ENCODE measurements at places on chromosomes 1 and 21. TPM values are rescaled to one million over a fixed set of nuclear protein-coding genes. Genes with fewer than 3 reads are reported as not detected.
A peak's percentile ranks its signal among the peaks of the same experiment; 100 is the strongest.

Gene PROK1
- polyA plus RNA-seq, result 0.39 TPM

Gene DMBX1
- 0.06 TPM for polyA plus RNA-seq

Gene OR2L13
- polyA plus RNA-seq, result not detected

Gene LAD1
- polyA plus RNA-seq, result 26.8 TPM

Gene DMRTA2
- not detected for polyA plus RNA-seq

Gene CFAP141
- polyA plus RNA-seq, result not detected

Gene SIPA1L2
- 29.6 TPM for polyA plus RNA-seq

Gene AKR7A3
- polyA plus RNA-seq, result 1.1 TPM

Gene LINGO4
- polyA plus RNA-seq, result not detected

GRCh38 chr1:62247391-62248168 is 52.9 kb downstream of the L1TD1 start:
- no peak for DNase-seq

DNA sequence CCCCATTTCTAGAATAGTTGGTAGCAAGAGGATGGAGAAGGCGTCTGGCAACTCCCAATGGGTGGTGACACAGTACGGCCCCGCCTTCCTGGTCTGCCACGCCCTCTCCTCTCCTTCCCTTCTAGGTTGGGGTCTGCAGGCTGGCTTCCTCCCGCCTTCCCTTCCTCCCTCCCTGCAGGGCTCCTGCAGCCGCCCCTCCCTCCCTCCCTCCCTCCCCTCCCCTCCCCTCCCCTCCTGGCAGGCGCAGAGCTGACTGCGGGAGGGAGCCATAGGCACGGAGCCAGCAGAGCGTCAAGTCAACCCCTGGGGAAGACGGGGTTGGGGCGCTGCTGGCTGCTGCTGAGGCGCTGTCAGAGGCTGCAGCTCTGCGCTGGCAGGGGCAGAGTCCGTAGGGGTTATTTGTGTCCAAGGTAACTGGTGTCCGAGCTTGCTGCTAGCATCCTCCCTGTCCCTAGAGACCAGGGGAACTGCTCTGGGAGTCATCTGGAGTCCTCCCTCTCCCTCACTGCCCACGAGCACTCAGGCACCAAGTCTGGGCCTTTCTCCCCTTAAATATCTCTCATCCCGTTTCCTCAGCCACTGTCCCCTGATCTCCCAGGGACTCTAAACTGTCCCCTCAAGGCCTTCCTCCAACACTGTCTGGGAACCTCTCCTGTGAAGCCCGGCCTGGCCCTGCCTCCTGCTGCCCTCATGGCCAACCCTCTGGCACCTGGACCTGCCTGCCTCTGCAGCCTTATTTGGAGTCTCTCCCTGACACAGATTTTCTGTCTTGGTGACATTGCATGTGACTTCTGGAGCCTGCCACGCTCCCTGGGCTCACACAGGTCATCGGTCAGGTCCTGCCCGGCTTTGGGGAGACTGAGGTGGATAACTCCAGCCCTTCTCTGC is 57.4 kb upstream of the ACOT11 start:
- DNase-seq, result no peak

GRCh38 chr1:115666702-115667101 is 24.9 kb downstream of the VANGL1 start:
- DNase-seq, result no peak

GRCh38 chr1:110082477-110082876 is 12.0 kb upstream of the ALX3 start:
- DNase-seq, result no peak

DNA sequence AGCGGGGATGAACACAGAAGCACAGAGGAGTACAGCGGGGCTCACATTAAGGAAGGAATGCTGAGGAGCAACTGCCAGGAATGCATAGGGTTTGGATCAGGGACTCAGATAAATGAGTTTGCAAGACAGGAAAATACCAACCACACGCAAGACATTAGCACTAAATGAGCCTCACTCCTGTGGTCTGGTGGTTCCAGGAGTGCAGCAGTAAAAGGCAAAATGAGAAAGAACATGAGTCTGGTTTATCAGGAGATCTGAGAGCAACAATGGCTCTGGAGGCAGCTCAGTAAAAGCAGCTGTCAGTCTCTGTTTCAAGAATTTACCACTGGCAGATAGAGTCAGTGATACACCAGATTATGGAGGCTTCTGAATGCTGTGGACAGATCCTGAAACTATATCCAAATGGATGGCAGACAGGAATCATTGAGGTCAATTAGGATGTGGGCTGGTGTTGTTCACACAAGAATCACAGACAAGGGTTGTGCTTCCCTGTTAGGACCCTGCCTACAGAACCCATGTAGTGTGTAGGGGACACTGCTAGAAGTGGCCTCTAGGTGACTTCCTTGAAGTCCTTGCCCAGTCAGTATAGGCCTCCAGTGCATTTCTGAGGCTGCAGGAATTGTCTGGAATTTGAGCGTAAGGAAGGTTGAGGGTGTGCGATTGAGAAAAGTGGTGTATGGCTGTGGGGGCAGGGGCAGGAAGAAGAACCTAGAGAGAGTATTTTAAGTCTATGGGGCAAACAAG is 50.3 kb downstream of the CASQ2 start:
- DNase-seq, result no peak

- no peak for DNase-seq
Measured at GRCh38 chr1:2316451-2316961, 74.8 kb downstream of the MORN1 start.

- DNase-seq, result no peak
Measured at GRCh38 chr1:235972311-235972689, 92.6 kb downstream of the NID1 start.

DNA sequence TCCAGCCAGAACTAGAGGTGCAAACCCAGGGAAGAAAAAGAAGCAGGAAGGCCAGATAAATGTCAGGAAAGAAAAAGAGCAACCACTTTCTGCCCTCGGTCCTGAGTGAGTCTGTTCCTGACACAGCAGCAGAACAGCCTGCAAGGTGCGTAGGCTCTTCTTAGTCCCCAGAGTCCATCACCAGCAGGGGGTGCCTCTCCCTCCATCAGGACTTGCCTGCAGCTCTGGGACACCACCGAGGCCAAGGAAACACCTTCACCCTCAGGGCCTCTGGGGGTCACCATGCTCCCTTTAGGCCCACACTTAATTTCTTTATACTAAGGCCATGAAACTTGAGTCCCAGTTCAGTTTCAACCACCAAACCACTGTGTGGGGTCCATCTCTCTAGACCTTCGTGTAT is 43.7 kb upstream of the NFASC start:
- DNase-seq, result no peak

DNA sequence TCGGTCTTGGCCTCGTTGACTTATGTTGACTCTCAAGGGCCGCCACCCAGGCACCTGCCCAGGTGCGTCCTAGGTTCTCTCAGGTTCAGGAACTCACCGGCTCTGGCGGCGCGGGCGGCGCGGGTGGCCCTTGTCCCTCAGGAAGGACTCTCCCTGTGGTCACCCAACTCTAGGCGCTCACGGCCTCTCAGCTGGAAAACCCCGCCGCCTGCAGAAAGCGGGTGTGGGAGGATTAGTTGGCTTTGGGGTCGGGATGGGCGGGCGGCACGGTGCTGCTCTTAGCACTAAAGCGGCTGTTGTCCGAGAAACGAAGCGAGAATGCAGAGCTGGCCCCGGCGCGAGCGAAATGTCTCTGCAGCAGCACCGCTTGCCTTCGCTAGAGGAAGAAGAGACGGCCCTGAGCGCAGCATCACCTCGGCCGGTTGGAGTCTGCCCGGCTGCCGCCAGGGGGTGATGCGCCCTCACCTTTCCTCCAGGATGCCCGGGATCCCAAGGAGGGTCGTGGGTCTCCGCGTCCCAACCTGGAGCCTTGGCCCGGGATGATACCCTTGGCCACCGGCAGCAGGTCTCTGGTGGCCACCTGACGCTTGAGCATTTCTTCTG is 8.1 kb upstream of the TADA1 start:
- DNase-seq, result peak; percentile 26

- no peak for DNase-seq
Measured at GRCh38 chr1:2226525-2227345, 1.4 kb upstream of the SKI start.

GRCh38 chr1:116529199-116529631 is 41.6 kb downstream of the CD58 start:
- DNase-seq, result no peak

- DNase-seq, result no peak
Measured at GRCh38 chr1:167707942-167708341, 13.8 kb upstream of the MPZL1 start.

DNA sequence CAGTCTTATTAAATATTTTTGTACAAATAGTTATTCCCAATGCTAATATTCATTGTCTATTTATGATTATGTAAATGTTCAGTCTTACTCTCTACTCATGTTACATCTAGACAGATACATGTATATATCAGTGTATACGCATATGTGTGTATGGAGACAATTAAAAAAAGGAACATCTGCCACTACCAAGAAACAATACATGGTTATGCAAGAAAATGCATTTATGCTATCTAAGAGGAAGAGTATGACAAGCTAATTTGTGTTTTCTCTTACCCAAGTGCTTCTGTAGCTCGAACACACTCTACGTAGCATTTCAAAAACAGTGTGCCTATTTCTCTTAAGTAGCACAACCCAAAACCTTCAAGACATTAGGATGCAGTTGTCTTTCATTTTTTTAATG is 6.1 kb upstream of the RLF start:
- DNase-seq, result no peak

DNA sequence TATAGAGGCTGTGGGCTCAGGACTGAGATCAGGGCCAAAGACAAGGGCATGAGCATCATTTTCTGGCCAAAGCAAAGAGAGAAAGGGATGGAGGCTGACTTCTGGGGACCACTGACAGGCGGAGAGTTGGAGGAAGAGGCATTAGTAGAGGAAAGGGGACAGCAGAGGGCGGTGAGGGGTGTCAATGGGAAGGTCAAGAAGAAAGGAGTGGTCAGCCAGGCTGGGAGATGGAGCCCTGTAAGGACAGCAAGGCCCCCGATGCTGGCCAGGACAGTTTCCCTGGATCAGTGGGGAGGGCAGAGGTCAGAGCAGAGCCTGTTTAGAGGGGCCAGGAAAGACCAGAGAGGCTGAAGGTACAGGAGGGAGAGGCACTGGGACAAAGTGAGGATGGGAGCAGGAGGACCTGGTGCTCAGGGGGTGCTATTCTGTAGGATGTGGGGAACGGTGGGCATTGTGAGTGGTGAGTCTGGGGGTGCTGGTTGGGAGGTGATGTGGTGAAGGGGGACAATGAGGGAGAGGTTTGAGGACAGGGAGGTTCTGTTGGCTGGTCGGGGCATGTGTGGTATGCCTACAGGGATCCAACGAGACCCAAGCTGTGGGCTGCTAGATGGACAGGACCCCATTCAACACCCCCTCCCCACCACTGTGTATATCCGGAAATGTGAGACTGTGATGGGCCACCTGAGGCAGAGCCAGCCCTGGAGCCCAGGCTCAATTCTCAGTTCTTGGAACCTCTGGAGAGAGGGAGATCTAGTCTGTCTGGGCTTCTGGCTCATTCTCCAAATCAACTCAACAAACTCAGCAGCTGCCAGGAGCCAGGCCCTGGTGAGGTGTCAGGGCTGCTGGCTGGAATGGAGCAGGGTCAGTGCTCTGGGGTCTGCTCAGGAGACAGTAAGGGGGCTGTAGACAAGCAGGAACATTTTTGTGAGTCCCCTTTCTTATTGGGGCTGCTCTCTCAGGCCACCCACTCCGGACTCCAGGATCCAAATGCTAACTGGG is 1.4 kb upstream of the FAM151A start:
- no peak for DNase-seq

DNA sequence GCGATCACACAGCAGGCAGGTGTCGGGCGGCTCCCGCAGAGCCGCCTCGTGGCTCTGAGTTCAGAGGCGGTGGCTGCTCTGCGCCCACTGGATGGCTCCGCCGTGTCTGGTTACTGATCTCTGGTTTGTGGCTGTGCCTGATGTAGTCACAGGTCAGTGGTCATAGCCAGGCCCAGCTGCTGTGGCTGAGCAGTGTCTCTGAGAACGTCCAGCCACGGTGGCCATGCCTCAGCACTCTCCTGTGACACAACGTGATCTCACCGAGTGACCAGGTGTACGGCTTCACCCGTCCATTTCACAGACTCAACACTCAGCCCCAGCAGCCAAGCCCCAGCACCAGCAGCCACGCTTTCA is 61.2 kb downstream of the KCNN3 start:
- no peak for DNase-seq

DNA sequence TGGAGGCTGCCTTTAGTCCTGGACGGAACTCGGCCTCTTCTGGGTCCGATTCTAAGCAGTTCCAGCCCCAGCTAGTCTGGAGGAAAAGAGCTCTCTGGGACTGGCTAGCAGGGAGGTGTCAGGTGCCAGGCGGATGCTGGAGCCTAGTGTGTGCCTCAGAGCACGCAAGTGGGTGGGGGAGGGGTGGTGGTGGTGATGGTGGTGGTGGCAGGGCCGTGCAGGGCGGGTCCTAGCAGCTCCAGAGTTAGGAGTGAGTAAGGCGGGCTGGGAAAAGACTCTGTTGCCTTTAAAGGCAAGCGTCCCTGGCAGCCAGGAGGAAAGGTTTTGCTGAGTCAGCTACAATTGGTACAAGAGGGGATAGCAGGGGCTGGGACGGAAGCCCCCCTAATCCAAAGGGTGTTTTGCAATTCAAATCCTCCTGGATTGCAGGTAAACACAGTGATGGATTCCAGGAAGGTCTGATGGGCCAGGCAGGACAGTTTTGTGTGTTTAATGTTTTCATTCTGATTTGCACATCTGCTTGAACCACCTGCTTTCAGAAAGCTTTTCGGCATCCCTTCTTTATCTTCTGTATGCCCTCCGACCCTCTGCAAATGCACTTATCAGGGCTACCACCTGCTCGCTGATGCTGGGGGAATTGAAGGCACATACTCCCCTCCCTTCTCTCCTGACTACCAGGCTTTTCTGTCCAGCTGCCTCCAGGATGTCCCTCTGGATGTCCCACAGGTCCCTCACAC is 4.1 kb upstream of the SLC2A1 start:
- no peak for DNase-seq

DNA sequence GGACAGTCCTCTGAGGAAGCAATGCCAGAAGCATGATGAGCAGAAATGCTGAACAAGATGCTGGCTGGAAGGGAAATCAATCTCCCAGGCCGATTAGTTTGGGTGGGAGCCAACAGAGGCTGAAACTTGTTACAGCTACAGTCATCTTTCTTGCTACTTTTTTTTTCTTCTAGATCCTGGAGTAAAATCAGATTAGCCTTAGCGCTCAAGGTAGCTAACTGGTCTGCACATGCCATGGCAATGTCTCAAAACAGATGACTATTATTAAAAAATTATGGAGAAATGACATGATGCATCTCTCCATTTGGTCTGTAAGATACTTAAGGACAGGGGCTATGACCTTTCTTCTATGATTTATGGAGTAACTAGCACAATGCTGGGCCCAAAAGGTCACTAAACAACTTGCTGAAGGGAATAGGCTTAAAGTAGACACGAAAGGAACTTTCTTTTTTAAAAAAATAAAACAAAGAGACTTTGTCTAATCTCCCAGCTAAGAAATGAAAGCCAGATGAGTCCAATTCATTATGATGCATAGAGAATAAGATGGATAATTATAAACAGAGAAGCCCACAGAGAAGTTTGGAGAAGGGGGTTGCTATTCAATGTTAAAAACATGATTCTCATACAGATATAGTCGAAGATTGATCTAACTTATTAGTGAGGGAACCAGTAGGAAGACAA is 42.5 kb downstream of the UTP25 start:
- no peak for DNase-seq

- DNase-seq, result no peak
Measured at GRCh38 chr1:89382479-89382878, 18.6 kb downstream of the GBP6 start.

- DNase-seq, result no peak
Measured at GRCh38 chr1:99527545-99527944, 118.4 kb upstream of the PALMD start.

- DNase-seq, result no peak
Measured at GRCh38 chr1:240650877-240651276, 38.9 kb upstream of the GREM2 start.

- no peak for DNase-seq
Measured at GRCh38 chr1:235207209-235207565, 46.1 kb upstream of the RBM34 start.
